H54 (cell line): ENCODE measurements at places on chromosomes 1 and 21.

DNA sequence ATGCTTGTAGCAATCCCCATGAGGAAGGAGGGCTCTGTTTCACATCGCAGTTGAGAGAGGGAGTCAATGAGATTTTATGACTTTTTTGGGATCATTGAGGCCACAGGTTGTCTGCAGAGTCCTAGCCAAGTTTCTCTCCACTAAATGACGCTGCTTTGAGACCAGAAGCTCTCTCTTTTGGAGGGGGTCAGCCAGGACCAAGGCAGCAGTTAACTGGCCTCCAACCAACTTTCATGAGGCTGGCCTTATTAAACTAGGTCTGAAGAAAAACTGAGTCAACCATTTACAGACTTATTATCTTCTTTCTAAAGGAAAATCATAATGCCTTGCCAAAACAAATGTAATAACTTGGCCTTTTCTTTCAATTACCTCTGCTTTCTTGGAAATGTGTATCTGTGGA is 8.6 kb downstream of the WLS start:
- DNase-seq = no peak

- DNase-seq = no peak
Observed at GRCh38 chr1:245671349-245671748, 516.6 kb downstream of the KIF26B start.

DNA sequence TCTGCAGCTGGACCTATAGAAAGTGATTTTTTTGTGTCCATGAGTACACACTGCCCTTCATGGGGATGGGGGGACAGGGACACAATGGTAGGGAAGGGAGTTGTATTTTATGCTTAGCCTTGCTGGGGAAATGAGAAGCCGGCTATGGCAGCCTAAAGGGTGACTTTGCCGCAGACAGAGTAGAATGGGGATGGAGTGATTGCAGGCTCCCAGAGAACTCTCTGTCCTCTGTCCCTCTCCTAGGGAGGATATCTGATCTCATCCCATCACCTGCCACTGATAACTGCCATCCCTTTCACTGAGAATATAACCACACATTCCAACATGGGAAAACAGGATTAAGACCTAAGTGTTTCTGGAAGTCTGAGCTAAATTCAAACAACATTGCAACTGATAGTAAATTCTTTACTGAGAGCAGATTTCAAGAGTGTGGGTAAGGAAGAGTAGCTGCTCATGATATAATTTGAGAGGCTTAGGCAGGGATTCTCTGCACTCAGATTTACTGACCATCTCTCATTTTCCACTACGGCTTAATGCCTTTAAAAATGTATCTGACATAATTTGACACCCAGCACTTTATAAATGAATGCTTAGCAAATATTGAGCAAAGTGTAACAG is 13.9 kb downstream of the SH2D1B start:
- DNase-seq = no peak

DNA sequence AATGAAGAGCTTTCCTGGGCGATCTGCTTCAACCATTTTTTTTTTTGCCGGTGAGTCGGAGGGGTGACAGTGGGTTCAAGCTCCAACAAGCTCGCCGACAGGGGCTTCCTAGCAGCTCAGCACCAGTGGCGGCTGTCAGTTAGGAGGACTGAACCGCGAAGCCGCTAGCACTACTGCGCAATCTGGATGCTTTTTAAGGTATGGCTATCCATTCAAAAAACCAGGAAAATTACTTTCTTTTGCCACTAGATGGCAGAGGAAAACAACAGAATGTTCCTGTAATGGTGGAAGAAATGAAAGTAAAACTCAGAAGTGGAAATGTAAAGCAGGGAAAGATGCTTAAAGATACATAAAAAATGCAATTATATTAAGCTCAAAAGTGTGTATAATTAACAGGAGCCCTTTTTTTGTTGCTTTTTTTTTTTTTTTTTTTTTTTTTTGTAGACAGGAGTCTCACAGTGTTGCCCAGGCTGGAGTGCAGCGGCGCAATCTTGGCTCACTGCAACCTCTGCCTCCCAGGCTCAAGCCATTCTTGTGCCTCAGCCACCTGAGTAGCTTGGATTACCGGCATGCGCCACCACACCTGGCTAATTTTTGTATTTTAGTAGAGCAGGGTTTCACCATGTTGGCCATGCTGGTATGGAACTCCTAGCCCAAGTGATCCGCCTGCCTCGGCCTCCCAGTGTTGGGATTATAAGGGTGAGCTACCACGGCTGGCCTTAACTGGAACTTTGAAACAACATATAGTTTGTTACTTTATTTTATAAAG is 8.5 kb downstream of the KYAT3 start:
- peak; percentile 18 for DNase-seq

- DNase-seq = peak; percentile 60
Observed at GRCh38 chr1:84996846-84997666, at the start of gene MCOLN2. MCOLN2 (minus strand) TSS chr1:84997113; CDS start chr1:84996872, 241 bp downstream.

GRCh38 chr1:36304970-36305914 is 926 bp upstream of the SH3D21 start:
- DNase-seq = no peak

DNA sequence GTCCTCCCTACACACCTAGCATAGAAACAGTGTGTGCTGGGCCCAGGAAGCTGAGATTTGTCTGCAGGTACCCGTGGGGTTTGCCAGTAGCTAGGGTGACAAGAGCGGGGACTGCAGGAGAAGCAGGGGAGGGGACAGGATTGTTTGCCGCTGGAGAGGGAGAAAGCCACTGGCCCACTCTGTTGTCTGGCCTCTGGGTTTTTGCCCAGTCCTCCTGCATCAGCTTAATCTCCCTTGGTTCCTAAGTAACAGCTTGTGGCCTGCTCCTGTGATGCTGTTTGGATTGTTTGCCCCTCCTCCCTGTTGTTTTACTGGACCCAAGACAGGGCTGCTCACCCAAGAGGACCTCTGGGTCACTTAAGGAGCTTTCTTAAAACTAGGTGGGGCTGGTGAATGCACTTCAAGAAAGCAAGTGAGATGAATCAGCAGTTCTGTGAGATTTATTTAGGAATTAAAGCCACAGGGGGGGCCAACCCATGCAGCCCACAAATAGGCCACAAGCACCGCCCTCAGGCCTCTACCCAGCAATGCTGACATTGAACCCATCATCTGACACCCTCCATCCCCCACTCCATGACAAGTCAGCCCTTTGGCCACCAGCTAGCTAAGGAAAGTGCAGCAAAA is 142.8 kb downstream of the ZZZ3 start:
- peak; percentile 63 for DNase-seq

DNA sequence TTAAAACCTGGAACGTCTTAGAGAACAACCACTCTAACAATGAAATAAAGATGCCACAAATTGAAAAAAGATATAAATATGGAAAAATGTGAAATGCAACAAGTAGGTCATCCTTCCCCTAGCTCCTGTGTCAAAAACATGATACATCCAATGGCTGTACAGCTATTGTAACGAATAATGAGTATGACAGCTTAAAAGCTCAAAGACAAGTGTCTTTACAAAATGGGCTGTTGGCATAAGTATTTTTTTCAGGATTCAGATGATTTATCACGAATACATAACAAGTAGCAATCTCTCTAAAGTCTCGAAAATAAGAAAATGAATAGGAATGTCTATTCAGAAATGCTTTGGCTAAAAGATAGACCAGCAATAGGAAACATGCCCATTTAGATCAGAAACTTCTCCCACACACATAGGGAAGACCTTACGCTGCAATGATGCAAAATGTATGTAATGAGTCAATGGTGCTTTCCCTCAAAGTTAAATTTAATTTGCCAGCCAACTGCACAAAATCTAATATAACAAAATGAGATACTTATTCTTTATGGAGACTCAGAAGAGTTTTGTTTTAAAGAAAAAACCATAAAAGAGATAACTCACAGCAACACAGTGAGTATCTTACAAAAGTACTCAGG is 8.3 kb downstream of the TGFBR3 start:
- DNase-seq = no peak

- DNase-seq = peak; percentile 22
Observed at GRCh38 chr1:27966402-27967105, 6.8 kb downstream of the XKR8 start.

DNA sequence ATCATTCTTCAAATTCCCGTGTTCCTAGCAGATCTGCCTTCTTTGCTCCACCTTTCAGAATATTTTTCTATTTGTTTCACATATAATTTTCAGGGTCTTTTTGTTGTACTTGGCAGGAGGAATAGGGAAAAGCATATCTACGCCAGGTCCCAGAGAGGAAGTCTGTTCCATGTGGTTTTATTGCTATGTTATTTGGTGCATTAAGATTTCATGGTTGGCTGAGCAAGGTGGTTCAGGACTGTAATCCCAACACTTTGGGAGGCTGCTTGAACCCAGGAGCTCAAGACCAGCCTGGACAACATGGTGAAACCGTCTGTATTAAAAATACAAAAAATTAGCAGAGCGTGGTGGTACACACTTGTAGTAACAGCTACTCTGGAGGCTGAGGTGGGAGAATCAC is 36.1 kb downstream of the COL6A1 start:
- DNase-seq = no peak

DNA sequence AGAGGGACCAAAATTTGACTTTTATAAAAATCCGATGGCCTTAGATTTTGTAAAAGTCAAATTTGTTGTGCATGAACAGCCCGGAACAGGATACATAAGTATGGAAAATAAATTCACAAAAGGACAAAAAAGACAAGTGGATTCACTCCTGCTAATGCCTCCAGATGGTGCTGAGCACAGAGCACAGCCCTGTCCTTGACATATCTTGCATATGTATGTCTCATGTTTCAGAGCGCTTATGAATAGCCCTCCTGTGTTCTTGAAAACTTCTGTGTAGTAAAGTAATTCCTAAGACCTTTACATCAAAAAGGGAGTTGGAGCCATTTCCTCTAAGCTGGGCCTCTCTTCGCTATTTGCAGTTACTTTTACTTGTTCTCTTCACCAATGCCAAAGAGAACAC is 110.7 kb upstream of the RAB3GAP2 start:
- no peak for DNase-seq

GRCh38 chr1:26696119-26696653 is 371 bp downstream of the ARID1A start:
- DNase-seq = no peak

DNA sequence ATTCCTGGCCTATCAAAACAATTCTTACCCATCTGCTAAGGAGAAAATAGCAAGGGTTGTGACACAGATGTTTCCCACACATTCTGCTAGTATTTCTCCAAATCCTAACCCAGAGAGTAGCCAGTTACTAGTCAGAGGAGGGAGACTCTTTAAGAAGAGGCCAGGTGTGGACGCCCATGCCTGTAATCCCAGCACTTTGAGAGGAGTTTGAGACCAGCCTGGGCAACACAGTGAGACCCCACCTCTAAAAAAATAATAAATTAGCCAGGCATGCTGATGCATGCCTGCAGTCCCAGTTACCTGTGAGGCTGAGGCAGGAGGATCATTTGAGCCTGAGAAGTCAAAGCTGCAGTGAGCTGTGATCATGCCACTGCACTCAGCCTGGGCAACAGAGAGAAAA is 28.6 kb downstream of the NVL start:
- DNase-seq = no peak

GRCh38 chr21:42654179-42654912 is 925 bp downstream of the PDE9A start:
- DNase-seq = no peak

DNA sequence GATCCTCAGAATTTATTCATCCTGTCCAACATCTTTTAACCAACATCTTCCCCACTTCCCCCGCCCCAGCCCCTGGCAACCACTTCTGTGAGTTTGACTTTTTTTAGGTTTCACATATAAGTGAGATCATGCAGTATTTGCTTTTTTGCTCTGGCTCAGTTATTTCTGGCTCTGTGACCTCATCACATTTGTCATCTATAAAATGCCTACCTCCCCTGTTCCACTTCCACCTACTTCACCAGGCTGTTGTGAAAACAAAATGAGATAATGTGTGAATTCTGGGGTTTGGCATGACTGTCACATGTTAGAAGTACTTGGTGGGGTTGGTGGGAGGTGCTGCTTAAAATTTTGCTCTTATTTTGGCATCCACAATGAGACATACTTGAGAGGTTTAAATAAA is 18.4 kb downstream of the HHAT start:
- DNase-seq = no peak

DNA sequence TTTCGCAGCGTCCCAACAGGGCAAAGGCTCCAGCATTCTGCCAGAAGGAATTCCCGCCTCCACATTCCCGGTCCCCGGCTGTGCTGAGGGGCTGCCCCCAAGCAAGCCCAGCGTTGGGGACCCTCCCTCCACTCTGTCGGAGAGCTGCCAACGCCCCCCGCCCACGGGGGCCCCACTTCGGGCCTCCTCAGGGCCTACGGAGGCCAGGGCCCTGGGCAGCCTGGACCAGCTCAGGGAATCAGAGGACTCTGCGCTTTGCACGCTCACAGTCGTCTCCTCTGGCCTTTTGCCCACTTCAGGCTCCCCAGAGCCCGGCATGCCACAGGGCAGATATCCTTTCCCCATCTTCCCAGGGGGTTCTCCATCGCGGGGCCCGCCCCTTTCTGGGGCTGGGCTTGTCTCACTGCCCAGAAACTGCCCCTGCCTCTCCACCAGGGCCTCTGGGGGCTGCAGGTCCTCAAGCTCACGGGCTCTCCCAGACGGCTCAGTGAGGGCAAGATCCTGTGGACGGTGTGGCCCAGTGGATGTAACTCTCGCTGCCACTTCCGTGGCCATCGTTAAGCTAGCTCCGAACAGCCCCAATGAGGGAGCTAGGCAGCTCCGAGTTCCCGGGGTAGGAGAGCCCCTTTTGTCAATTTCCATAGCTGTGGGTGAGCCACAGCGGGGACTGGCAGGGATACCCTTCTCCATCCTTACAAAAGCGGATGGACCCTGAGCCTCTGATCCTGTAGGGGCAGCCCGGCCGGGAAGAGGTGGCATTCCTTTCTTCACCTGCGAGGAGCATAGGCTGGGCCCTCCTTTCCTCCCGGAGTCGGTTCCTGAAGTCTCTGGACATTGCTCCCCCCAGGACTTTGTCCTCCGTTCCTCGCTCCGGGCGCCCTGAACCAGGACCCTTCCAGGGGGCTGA is 2.8 kb downstream of the ITPKB start:
- DNase-seq = no peak

DNA sequence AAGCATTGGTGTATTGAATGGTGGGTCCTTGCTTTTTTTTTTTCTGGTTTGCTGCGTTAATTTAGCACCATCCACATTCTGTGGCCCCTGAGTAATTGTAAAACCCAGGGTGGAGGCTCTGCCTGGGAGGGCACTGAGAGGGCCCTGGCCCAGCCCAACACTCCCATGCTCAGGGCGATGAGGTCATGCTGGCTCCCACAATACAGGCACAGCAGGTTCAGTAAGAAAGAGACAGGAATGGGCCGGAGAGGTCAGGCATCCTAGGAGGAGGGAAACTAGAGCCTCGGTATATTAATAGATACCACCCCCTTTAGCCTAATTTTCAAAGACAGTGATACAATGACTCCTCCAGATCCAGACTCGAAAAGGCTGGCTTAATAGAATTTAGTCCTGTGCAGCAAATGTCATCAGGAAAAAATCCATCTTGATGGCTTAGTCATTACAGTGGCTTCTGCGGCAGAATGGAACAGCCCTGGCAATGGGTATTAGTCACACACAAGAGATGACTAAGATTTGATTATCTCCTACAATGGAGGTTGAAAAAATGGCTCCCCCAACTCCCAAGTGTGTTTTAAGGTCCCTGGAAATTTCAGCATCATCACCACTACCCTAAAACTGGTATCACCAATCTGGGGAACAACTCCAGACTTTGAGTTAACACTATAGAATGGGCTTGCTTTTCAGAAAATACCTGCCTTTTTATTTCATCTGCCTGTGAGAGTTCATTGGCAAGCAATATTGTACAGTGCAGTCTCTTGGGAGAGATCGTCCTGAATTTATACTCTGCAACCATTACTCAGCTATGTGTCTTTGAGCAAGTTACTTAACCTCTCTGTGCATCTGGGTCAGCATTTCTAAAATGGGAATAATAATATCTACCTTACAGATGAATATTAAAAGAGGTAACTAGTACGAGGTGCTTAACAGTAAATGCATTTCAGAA is 43.9 kb upstream of the LYST start:
- DNase-seq = peak; percentile 51

GRCh38 chr1:165696625-165697100 is 1.7 kb downstream of the ALDH9A1 start:
- no peak for DNase-seq
